ENCODE measurements at places on chromosomes 2 and 18.

DNA sequence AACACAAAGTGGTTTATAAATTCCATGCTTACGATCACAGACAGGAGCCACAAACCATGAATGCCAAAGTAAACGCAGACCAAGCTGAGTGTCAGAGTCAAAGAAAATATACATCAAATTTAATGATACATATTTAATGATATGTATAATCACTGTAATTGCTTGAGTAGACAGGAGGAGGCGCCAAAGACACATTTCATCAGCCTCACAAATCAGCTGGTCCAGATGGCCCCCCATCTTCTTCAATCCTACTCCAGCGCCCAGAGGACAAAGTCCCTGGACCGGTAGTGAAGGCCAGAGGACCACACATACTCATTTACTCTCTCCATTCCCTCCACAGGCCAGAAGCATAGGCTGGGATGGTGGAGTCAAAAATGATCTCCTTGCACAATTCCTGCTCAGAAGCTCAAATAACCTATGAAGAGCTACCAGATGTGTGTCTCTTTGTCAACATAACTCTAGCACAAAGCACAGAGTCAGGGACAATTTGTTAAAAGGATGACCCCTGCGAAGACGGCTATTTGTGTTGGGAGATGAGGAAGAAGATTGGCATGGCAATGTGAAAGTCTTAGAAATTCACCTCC lies 149.3 kb upstream of the PGAP1 start:
- no peak for DNase-seq

- DNase-seq, result no peak
Measured at GRCh38 chr2:203432811-203433210, 102.3 kb downstream of the RAPH1 start.

DNA sequence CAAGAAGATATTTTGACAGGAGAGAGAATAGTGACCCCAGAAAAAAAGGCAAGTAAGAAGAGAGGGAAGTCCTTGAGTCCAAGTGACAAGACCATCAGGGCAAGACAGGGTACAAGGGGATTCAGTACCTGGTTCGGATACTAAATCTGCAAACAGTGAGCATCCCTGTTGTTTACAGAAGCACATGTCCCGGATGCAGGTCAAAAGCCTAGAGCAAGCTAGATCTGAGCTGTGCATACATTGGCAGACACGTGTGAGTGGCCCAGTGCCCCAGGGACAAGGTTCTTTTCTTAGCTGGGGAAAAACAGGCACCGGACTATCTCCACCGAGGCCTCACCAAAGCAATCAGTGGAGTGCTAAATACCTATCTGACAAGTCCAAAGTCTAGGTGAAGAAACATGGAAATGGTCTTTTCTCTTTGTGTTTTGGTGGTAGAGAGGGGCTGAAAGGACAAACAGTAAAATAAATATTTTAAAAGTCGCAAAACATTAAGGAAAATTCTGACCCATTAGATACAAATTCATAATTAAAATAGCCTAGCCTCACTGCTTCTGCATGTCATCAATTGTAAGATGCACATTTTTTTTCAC lies 165.2 kb downstream of the SUCLG1 start:
- DNase-seq, result no peak

- peak; percentile 10 for DNase-seq
Measured at GRCh38 chr2:170361090-170361936, 183.4 kb downstream of the MYO3B start.

- no peak for DNase-seq
Measured at GRCh38 chr18:11565716-11566115, 43.7 kb upstream of the SLC35G4 start.

GRCh38 chr2:111896024-111896423 lies 2.4 kb upstream of the MERTK start:
- DNase-seq, result no peak

DNA sequence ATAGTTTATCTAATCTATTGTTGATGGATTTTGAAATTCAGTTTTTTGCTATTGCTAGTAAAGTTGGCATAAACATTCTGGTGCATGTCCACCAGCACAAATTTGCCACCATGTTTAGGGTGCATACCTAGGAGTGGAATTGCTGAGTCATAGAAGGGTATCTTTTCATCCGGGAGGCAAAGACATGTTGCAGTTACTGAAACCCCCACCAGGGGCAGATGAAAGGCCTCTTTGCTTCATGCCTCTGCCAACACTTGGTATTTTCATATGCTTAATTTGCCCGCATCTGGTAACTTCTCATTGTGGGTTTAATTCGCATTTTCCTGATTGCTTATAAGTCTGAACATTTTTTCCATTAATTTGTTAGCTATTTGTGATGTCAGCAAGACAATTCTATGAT lies 8.2 kb downstream of the DCC start:
- DNase-seq, result no peak

- DNase-seq, result peak; percentile 54
Measured at GRCh38 chr2:70919672-70920366, 15.9 kb upstream of the ATP6V1B1 start.

- no peak for DNase-seq
Measured at GRCh38 chr2:235521844-235522243, 28.0 kb downstream of the AGAP1 start.

GRCh38 chr2:202006301-202006700 lies 27.4 kb upstream of the FZD7 start:
- no peak for DNase-seq

DNA sequence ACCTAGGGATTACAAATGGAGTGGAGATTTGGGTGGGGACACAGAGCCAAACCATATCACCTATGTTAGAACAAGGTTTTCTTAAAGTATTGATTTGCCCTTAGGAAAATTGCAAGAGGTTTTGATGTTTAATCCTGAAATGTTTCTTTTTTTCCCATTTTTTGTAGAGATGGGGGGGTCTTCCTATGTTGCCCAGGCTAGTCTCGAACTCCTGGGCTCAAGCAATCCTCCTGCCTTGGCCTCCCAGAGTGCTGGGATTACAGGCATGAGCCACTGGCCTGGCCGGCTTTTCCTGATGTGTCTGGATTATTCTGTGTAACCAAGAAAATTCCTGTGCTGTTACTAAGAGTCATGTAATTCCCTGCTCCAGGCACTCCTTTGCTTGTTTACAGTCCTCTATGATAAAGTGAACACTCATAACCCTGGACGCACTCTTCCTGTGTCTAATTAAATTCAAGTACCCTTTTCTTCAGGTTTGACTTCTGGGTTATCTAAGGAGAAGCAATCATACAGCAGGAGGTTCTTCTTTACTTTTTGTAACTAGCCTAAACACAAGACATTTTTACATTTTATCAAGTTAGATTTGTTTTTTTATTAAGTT lies 15.0 kb upstream of the CTDP1 start:
- no peak for DNase-seq

DNA sequence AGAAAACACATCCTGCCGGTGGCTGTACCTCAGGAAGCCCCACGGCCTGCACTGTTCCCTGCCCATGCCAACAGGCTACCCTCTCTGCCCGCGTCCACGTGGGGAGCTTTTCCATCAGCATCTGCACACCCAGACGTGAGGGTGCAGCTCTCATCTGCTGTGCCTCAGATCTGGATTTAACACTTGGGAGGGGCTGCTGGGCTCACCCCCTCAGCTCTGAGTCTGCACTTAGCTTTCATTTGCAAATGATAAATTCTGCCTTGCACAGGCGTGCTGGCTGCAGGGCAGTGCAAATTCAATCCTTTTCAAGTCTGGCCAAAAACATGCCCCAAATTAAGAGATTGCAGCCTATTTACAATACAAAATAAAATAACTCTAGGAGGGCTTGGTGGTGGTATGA lies 245.7 kb downstream of the TWIST2 start:
- DNase-seq, result no peak

GRCh38 chr2:105329197-105329554 lies 359 bp downstream of the TGFBRAP1 start:
- DNase-seq, result no peak

DNA sequence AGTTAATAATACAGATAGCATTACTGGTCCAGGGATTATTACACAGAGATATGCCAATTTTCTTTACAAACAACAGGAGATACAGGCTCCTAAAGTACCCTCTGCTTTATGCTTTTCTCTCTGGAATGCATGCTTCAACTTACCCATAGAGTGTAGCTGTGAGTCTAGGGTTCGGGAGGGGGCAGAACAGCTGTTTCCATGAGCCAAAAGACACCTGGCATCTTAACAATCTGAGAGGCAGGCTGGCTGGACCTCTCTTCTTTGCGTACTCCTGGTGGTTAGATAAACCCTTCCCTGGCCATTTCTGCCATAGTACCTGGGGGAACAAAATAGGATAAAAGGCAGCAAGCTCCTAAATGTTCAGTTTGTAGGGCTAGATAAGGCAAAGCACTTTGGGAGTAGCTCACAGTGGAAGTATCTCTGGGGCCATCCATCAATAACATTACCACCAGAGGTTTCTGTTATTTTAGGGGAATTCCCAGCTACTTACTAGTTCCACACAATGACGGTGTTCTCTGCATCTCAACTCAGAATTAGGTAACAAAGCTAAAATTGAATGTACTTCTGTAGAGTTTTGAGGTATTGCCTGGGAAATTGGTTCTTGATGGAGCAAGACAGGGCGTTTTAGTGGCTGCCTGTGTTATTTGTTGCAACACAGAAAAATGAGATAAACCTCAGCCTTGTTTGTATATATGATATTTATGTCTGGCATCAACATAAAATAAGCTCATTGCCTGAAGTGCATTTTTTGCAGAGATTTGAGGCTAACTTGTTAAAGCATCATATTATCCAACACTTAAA lies 6.2 kb upstream of the CCDC85A start:
- DNase-seq, result no peak

DNA sequence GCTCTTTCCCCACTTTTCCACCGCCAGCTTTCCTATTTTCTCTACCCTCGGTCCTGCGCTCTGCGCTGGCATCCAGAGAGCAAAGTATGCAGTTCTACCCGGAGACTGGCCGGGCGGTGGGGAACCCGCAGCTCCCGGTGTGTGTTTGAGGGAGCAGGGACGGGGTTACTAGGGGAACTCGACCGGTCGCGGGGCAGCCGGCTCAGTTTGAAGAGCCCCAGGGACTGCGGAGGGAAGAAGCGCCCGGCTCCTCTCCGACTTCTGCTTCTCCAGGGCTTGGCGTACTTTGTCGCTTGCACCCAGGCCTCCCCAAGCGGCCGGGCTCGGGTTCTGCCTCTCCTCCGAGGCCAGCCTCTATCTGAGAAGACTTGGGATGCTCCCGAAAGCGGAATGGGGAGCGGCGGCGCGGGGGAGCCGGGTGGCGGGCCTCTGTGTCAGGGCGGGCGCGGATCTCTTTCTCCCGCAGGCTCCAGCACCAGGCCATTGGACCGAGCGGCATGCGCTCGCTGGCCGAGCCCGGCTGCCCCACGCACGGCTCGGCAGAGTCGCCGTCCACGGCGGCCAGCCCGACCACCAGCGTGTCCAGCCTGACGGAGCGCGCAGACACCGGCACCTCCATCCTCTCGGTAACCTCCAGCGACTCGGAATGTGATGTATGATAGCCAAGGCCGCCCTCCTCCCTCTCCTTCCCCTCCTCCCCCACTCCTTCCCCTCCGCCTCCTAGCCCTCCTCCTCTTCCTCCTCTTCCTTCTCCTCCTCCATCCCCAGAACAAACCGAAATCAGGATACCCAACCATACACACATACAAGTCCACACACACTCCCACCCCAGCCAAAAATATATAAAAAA lies 2.8 kb downstream of the SIX3 start:
- DNase-seq, result no peak

GRCh38 chr2:239341146-239341732 lies 59.6 kb downstream of the HDAC4 start:
- no peak for DNase-seq

GRCh38 chr18:49685231-49685942 lies 123.5 kb downstream of the LIPG start:
- DNase-seq, result no peak

GRCh38 chr2:234308813-234309195 lies 188.1 kb downstream of the ARL4C start:
- peak; percentile 36 for DNase-seq

GRCh38 chr2:216222650-216223352 lies 113.7 kb downstream of the XRCC5 start:
- DNase-seq, result no peak

GRCh38 chr2:46855805-46856204 lies 59.8 kb downstream of the MCFD2 start:
- DNase-seq, result no peak

DNA sequence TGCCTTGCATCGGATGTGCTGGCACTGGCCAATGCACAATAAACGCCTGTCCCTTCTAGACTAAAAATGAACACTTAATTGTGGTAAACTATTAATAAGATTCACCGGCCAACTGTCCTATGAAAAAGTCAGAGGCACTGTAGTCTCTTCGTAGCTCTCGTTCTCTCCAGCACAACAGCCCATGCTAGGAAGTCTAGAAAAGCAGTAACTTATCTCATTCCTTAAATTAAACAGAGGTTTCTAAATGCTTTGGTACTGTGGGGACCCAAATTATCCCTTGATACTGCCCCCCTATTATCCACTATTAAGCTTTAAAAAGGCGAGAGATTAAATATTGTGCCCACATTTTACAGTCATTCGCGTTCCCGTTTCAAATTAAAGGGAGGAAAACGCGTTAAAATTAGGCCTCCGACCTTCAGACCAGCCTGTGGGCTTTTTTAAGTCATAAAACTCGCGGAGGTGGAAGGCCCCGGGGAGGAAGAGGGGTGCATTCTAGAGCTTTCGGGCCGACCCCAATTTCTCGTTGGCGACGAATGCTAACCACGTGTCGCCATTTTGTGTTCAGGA lies 1.5 kb upstream of the PCBP1 start:
- DNase-seq, result no peak

DNA sequence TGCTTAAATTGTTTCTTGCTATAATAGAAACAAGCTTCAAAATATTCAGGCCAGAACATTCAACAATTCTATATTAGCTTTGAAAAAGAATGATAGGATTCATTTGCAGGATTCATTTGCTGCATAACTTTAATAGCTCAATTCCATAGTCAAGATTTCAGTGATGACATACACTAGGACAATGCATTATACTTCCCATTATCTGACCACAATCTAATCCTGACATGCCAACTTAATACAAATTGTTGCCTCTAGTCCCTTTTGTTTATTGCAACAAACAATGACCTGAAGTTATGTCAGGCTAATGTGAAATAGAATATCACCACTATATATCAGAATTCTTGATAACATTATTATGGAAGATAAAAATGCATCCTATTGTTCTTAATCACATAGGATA lies 169.4 kb downstream of the DNAH7 start:
- DNase-seq, result no peak

- no peak for DNase-seq
Measured at GRCh38 chr18:50142441-50143120, 52.4 kb downstream of the MYO5B start.

GRCh38 chr2:15788455-15788829 lies 151.9 kb upstream of the MYCN start:
- DNase-seq, result no peak

DNA sequence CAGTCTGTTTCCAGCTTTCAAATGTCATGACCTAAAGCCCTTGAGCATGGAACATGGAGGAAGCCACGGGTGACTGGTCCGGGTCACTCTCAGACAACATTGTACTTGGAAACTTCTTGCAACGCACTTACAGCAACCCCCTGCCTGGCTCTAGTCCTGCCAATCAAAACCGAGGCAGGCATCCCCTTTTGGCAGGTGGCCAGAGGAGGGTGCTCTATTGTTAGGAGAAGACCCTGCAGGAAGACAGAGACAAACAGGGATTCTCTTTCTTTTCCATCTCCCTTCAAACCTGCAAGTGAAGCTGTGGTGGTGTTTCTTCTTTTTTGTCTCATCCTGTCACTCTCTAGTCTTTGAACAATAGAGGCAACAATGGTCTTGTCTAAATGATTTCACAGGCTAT lies 667.2 kb downstream of the ZEB2 start:
- DNase-seq, result no peak

Measured in stimulated activated CD8-positive, alpha-beta memory T cell treated with anti-CD3 and anti-CD28 coated beads, Interleukin-4, amount 100 ng/mL, for 4 hours (primary cell).